ENCODE measurements at places on chromosomes 1 and 21.

DNA sequence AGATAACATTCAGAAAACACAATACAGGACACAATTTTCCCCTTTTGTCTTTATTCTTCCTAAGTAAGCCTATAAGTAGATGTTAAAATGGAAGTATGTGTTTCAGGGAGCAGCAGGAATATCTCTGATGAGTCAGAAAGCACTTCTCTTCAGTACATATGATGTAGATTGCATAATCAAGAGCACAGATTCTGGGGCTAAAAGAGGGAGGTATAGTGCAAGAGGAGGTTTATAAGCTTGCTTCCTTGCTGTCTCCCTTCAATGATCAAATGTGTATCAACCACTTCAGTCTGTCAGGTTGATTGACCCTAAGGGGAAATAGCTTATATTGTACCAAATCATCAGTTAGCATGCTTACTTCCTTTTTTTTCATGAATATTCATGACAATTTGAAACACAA, 822.8 kb downstream of the BRINP3 start:
- no peak for DNase-seq

DNA sequence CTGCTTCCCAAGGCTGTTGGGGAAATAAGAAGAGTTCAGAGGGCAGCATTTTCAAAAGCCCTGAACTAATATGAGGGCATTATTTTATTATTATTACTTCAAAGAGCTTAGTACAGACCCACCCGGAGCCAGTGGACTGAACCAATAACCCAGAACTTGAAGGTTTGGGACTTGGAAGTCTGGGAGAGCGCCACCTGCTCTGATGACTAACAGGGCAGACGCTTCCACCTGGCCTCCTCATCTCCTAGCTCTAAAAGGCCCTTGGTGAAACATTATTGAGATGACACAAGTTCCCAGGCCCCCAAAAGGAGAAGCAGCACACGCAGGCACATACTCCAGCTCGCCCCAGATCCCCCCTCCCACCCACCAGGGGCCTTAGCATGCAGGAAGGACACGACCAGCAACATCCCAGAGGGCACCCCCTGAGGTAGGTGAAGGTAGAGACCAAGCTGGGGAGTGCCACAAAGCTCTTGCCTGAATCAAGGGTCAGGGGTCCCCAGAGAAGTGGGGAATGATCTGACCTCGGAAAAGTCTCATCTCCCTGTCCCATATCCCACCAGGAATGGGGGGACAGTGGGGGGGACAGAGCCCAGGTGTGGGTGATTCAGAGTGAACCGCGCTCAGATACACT, 1.3 kb downstream of the DLGAP3 start:
- no peak for DNase-seq

- no peak for DNase-seq
Observed at GRCh38 chr1:101065575-101065974, 40.0 kb upstream of the DPH5 start.

GRCh38 chr21:34679051-34679450, 10.3 kb downstream of the CLIC6 start:
- DNase-seq = no peak

DNA sequence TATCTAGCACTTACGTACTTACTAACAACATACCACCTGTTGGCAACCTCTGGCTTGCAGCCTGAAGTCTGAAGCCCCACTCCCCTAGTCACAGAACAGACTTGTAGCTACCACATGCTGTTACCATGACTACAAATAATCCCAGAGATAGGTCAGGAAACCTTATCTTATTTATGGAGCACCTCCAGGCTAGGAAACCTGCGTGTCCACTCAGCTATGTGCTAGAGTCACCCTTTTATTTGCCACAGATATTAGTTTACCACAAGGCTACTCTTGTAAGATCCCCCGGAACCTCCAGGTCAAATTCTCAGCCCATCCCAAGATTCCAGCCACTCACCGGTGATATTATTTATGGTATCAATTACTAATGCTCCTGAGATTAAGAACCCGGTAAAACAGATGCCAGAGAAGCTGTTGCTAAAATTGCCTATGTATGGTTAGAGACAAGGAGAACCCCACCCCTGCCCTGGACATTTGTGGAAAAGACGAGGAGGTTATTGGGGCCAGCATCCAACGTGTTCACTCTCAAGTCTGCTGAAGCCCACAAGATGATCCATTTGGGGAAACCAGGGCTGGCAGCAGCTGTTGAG, 116.5 kb downstream of the TBX15 start:
- DNase-seq = no peak

- DNase-seq = no peak
Observed at GRCh38 chr1:228264090-228264829, 56.4 kb downstream of the OBSCN start.

DNA sequence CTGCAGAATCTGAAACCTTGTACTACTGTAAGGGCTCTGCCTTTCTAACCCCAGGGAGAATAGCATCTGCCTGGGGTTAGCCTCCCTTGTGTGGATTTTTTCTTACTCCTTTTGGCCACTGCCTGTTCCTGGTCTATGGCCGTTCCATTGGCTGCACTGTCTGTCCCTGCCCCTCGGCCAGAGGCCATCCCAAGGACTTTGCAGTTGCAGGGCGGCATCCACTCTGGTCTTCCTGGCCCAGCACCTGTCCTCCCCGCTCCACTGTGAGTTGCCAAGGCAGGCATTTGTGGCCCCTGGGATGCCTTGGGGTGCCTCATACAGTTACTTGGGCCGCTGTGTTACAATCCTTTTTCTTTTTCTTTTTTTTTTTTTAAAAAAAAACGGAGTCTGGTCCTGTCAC, 45.8 kb downstream of the PDE9A start:
- DNase-seq = no peak

GRCh38 chr1:23371987-23372880, 2.6 kb upstream of the ZNF436 start:
- DNase-seq = no peak

DNA sequence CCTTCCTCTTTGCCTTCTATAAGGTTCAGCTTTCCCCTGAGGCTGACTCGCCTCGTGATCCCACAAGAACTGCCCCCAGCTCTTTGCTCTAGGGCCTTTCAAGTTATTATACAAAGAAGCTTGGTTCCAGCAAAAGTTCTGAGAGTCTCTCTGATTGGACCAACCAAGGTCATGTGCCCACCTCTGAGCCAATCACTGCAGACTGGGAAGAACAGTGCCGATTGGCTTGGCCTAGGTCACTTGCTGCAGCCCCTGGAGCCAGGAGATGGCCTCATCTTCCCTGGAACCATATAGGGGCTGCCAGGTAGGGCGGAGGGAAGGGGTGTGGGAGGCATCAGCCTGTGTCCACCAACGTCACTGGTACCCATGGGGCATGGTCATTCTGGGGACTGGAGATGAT, 22.8 kb downstream of the TAS1R2 start:
- no peak for DNase-seq

- DNase-seq = no peak
Observed at GRCh38 chr21:27139526-27139925, 172.6 kb upstream of the ADAMTS5 start.

GRCh38 chr1:116569776-116570357, 959 bp downstream of the CD58 start:
- DNase-seq = no peak

DNA sequence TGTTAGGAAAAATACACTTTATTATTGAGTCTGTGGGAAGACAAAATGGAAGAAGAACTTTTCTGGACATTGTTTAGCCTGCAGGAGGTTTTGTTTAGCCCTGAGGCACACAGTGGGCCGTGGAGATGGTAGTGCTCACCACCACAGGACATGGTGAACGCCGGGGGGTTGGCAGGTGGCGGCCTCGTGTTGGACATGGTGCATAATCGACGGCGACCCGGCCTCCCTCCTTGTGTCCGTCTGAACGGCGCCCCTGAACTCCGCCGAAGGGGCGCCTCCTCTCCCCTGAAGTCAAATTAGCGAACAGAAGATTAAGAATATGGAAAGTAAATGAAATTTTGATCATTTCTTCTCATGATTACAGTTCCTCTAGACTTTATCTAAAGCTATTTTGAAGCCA, 126.4 kb downstream of the PCBP3 start:
- DNase-seq = no peak

Measured in astrocyte of the cerebellum (primary cell).